Breast epithelium (tissue), 4 donors: ENCODE measurements at places on chromosomes 16 and 17. TPM values are rescaled to one million over a fixed set of nuclear protein-coding genes. Genes with fewer than 3 reads are reported as not detected.

- no peak for DNase-seq
These were observed 23.3 kb upstream of the ENGASE start for GRCh38 chr17:79051306-79051705.

The CDRT15 gene
- total RNA-seq, result not detected

- DNase-seq, result no peak
These were observed 764.9 kb downstream of the KCNJ2 start for GRCh38 chr17:70934231-70934630.

DNA sequence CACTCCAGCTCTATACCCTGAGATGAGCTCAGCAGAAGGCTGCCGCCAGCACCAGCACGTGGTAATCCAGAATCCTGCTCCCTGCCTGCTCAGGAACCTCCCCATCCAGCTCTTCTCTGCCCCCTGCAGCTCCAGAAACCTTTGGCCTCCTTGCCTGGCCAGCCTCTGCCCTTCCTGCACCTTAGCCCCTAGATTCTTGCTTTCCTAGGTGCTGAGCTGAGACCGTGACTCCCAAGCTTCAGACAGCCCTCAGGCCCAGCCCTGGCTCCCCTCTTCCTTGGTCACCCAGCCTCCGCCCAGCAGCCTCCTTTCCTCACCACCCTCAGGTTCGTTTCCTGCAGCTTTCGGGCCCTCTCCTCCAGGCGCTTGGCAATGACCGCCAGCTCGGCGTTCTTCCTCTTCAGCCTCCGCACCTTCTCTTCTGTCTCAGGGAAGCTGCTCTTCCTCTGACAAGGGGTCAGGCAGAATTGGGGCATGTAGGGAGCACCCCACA lies 2.6 kb downstream of the TSPOAP1 start:
- DNase-seq, result no peak

DNA sequence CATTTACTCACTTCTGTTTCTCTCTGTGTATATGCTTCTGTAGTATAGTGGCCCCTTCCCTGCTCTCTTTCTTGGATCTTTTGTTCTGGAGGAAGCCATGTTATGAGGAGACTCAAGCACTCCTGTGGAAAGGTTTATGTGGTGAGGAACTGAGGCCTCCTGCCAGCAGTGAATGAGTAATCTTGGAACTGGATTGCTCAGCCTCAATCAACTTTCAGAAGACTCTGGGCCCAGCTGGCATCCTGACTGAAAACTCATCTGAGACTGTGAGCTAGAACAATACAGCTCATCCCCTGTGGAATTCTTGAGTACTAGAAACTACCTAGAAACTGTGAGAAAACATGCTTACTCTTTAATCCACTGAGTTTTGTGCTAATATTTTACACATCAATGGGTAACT lies 133.1 kb upstream of the ZKSCAN2 start:
- DNase-seq, result no peak

The C1QL1 gene
- total RNA-seq, result not detected

DNA sequence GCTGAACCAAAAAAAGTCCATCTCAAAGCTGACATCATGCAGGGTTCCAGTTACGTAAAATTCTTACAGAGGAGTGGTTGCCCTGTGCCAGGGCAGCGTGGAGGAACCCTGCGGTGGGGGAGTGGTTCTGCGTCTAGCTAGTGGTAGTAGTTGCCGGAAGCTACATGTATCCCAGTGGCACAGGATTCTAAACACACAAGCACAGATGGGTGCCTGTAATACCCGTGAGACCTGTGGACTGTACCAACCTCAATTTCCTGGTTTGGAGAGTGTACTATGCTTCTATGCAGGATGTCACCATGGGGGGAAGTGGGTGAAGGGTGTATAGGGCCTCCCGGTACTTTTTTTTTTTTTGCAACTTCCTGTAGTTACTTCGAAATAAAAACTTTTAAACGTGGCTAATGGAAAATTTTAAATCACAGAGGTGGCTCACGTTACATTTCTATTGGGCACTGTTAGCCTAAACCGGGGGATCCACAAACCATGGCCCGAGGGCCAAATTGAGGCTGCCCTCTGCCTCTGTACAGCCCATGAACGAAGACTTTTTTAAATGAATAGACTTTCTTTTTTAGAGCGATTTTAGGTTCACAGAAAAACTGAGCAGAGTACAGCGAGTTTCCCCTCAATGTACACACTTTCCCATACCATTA lies 38.5 kb downstream of the TBC1D16 start:
- no peak for DNase-seq

The AOC2 gene
- total RNA-seq, result 2.3 TPM

DNA sequence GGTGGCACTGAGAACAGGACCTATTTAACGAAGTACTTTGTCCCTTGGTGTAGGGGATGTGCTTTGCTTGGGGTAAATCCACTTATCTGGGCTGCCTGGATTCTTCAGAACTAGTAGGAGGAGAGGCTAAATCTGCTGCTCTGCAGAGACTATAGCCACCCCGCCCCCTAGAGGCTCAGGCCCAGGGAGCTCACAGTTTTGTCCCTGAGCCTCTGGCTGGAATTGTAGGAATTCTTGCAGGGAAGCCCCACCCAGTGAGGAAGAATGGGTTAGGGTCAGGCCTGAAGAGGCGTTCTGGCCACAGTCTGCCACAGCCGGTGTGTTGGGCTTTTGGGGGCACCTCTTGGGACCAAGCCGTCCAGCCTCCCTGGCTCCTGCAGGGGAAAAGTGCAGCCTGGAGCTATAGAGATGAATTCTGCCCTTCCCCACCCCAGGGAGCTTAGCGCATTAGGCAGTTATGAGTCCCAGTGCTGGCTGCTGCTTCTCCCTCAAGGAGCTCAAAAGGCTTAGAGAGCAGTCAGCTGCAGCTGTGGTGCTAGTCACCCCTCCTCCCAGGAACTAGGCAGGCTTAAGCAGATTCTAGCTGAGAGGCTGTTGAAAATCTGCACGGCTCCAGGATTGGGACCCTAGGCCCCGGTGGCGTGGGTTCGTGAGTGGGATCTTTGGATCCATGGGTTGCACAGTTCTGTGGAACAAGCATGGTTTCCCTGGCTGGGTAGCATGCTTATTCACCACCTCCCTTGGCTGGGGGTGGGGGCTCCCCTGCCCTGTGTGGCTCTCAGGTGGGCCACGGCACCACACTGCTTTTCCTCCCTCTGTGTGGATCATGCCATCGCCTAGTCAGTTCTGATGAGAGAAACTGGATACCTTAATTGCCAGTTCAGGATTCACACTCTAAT lies 237.4 kb upstream of the TOM1L1 start:
- DNase-seq, result no peak

The KRTAP1-1 gene
- not detected for total RNA-seq

DNA sequence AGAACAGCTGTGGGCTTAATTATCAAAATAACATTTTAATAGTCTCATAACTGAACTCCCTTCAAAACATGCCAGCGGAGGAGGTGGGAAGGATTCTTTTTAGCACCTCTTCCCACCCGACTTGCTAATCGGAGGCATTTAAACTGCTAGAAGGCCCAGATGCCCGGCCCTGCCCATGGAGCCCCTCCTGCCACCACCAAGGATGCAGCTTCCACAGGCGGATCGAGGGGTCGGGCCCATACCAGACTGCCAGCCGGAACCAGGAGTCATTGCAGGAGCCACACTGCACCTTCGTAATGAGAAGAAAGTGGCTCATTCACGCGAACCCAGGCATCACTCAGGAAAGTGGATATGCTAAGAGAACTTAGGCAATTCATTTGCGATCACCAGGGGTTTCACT lies 201.2 kb downstream of the C16orf78 start:
- no peak for DNase-seq

GRCh38 chr17:28755486-28755885 lies 11.7 kb downstream of the TRAF4 start:
- no peak for DNase-seq

GRCh38 chr17:38554430-38555350 lies 51.1 kb downstream of the SRCIN1 start:
- peak; percentile 77 for DNase-seq

DNA sequence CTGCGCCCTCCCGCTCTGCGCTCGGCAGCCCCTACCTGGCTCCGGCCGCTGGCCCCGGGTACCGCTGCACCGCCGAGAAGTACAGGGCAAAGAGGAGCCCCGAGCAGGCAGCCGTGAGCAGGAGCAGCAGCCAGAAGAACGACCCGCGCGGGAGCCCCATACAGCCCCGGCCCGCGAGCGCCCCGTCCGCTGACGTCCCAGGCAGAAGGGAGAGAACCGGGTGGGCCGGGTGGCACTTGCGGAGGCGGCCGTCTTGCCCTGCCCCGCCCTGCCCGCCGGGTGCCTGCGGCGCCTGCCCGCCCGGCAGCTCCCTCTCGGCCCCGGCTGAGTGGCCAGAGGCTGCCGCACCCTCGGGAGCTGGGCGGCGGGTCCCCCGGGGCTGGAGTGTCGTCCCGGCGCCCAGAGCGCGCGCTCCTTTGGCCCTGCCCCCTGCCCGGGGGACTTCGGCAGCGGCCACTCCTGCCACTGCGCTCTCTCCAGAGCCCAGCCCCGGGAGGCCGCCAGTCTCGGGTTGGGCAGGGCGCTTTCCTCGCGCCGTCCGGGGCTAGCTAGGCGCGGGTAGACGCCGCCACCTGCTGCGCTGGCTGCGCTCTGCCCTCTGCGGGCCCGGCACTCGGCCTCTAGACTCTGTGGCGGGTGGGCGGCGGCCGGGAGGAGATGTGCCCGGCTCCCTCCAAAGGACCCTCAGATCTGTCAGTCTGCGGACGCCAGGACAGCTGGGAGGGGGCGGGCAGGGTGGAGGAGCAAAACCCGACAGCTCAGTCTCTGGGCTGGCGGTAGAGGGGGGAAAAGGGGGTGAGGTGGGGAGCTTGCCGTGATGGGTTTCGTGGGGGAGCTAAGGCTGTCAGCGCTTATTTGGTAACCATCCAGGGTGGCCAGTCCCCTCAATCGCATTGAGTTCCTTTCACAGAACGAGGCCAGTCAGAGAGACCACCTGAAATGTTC lies at the start of gene ST6GALNAC2:
ST6GALNAC2 (minus strand) TSS at position 212 of the 945 bp plus-strand sequence; CDS start at position 160, 52 bp downstream.
- peak; percentile 81 for DNase-seq

GRCh38 chr16:58948244-58948643 lies 214.1 kb upstream of the GOT2 start:
- no peak for DNase-seq

The CREBBP gene
- 61.6 TPM for total RNA-seq

DNA sequence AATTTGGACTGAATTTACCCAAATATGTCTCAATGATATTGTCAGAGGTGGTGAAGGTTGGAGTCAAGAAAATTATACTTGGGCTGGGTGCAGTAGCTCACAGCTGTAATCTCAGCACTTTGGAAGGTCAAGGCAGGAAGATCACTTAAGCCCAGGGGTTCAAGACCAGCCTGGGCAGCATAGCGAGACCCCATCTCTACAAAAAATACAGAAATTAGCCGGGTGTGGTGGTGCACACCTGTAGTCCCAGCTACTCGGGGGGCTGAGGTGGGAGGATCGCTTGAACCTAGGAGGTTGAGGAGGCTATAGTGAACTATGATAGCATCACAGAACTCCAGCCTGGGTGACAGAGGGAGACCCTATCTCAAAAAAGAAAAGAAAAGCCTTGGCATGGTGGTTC lies 40.9 kb downstream of the LAT start:
- DNase-seq, result no peak

GRCh38 chr17:56707312-56708219 lies 114.1 kb downstream of the NOG start:
- DNase-seq, result no peak

The STX1B gene
- total RNA-seq, result 2.6 TPM

The TCAP gene
- total RNA-seq, result 0.48 TPM

DNA sequence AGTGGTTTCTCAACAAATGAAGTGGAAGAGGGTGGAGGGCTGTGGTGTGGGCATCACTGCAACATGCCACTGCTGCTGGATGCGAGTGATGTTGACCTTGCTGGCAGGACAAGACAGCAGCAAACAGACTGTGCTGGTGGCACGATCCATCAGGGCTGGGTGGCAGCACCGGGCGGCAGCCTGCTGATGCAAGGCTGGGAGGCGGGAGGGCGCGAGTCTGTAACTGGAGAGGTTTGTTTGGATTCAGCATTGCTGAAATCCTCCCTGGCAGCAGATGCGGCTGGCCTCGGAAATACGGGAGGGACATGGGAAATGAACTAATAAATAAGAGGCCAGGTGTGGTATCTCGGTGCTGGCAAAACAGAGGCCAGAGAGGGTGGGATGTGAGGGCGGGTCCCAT lies 224.2 kb downstream of the ENGASE start:
- DNase-seq, result no peak

GRCh38 chr17:58357312-58358297 lies 5.6 kb upstream of the SUPT4H1 start:
- no peak for DNase-seq

DNA sequence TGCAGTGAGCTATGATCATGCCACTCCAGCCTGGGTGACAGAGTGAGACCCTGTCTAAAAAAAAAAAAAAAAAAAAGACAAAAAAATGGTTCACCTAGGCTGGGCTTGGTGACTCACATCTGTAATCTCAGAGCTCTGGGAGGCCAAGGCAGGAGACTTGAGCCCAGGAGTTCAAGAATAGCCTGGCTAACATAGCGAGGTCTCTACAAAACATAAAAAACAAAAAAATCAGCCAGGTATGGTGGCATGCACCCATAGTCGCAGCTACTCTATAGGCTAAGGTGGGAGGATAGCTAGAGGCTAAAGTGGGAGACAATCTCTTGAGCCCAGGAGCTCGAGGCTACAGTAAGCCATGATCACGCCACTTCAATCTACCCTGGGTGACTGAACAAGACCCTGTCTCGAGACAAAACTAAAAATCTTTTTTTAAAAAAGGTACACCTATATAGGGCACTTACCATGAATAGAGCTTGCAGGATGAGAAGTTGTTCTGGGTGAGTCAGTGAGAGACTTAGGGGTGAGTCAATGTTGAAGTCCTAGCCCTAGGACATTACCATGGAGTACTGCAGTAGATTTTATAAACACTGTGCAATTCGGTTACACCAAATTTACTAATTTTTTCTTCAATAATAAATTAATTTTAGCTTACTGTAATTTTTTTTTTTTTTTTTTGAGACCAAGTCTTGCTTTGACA lies 19.0 kb downstream of the USP32 start:
- DNase-seq, result no peak

- peak; percentile 41 for DNase-seq
These were observed 75.8 kb downstream of the WNT3 start for GRCh38 chr17:46742565-46743270.

DNA sequence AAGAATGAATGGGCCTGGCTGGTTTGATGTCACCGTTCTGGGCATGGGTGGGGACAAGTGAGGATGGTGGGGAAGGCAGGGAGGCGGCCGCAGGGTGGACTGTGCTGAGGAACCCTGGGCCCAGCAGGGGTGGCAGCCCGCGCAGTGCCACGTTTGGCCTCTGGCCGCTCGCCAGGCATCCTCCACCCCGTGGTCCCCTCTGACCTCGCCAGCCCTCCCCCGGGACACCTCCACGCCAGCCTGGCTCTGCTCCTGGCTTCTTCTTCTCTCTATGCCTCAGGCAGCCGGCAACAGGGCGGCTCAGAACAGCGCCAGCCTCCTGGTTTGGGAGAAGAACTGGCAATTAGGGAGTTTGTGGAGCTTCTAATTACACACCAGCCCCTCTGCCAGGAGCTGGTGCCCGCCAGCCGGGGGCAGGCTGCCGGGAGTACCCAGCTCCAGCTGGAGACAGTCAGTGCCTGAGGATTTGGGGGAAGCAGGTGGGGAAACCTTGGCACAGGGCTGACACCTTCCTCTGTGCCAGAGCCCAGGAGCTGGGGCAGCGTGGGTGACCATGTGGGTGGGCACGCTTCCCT lies 6.5 kb upstream of the SERPINF1 start:
- no peak for DNase-seq
